ENCODE measurements at places on chromosomes 13 and 19.

- DNase-seq: no peak
Measured at GRCh38 chr19:57786906-57787305, 17.4 kb downstream of the ZNF586 start.

DNA sequence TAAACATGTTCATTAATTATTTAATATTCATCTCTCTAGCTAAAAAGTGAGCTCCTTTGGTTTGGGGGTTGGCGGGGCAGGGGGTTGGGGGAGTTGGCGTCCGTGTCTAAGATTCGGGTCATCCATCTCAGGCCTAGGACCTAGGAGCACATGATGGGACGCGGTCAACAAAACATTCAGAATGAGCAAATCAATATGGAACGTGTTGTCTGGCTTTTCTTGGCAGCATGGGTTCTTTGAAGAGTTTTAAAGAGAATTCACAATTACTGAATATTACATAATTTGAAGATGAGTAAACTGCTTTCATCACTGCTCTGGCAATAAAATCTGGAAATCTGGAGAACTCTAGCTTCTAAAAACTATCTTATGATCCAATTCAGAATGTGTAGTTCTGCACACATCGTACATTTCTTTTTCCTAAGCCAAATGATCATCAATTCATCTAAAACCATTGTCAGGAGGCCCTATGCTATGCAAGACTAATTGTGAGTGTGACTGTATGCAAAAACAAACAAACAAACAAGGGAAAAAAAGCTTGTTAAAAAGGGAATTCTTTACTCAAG lies 5.4 kb upstream of the ARGLU1 start:
- no peak for DNase-seq

DNA sequence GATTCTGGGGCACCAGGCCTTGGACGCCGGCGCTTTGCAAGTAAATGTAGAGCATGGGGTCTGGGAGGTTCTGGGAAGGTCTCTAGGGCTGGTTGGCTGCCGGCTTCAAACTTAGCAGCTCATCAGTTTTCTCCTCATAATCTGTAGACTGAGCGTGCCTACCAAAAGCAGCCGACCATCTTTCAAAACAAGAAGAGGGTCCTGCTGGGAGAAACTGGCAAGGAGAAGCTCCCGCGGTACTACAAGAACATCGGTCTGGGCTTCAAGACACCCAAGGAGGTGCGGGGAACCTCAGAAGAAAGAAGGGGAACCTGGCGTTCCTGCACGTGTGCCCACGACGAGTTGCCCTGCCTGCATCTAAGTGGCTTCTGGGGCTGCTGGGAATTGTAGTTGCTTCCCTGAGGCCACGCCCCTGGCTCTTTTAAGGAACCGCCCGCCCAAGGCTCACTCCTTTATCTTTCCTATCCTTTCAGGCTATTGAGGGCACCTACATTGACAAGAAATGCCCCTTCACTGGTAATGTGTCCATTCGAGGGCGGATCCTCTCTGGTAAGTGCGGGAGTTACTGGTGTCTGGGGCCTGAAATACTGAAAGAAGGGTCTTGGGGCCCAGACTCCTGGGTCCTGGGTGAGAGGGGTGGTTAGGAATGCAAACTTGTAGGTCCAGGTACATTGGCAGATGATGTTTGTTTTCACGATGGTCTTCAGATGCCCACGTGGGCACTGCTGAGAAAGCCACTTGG lies 984 bp downstream of the RPS11 start:
- peak; percentile 80 for DNase-seq

- DNase-seq: no peak
Measured at GRCh38 chr19:40889366-40889765, 7.3 kb upstream of the CYP2A7 start.

DNA sequence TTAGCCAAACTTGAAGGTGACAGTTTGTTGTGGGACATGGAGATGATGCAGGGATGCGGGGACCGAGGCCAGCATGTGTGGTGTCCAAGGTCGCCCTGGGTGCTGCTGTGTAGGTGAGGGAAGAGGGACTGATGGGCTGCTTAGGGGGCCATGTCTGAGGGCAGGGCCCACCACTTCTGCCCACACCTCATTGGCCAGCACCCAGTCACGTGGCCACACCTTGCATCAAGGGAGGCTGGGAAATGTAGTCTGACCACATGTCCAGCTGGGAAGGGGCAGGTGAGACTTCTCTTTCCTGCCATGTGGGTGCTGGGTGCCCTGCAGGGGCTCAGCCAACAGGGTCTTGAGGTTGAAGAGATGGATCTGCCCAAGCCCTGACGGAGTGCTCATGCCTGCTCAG lies 88.9 kb downstream of the KDM4B start:
- no peak for DNase-seq

DNA sequence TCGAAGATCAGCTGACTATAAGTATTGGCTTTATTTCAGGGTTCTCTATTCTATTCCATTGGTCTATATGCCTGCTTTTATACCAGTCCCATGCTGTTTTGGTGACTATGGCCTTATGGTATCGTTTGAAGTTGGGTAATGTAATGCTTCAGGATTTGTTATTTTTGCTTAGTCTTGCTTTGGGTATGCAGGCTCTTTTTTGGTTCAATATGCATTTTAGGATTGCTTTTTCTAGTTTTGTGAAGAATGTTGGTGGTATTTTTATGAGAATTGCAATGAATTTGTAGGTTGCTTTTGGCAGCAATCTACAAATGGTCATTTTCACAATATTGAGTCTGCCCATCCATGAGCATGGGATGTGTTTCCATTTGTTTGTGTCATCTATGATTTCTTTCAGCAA lies 951.9 kb upstream of the SLITRK1 start:
- no peak for DNase-seq
